ENCODE measurements at places on chromosomes 5 and 9.

- no peak for DNase-seq
Measured at GRCh38 chr5:78509145-78509865, 139.3 kb downstream of the LHFPL2 start.

DNA sequence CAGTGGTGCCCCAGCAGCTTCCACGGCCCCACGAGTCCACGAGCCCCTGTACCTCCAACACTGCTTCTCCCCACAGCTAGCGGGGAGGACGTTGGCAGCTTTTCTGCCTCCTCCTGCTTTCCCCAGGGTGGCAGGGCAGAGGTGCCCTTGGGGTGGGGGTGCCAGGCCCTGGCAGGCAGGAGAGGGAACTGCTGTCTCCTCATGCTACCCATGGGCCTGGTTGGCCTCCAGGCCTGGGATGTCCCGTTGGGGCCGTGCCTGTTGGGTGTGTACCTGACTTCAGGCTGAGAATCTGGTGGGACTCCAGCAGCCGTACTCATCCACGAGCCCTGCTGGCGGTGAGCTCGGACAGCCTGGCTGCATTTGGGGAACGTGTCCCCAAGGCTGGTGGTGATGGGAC lies 27.3 kb downstream of the RXRA start:
- DNase-seq = no peak

DNA sequence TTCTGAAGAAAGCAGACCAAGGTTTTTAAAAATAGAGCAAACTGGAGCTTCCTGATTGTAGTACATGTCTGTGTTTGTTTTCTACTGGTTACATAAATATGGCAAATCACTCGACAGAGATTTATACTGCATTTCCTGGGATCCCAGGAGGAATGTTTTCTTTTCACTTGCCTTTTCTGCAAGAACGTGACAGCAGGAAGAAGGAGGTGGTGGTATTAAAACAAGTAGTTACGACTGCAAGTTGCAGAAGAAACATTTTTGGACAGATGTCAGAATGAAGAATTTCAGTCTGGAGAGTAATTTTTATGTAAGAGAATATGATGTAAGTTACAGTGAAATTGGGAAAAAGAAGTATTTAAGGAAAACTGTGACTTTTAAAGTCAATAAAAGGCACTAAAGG lies 253.7 kb upstream of the NFIL3 start:
- no peak for DNase-seq

- DNase-seq = peak; percentile 17
Measured at GRCh38 chr9:110969971-110970386, 68.3 kb downstream of the LPAR1 start.

GRCh38 chr9:37929441-37929895 lies 25.5 kb upstream of the SLC25A51 start:
- no peak for DNase-seq

DNA sequence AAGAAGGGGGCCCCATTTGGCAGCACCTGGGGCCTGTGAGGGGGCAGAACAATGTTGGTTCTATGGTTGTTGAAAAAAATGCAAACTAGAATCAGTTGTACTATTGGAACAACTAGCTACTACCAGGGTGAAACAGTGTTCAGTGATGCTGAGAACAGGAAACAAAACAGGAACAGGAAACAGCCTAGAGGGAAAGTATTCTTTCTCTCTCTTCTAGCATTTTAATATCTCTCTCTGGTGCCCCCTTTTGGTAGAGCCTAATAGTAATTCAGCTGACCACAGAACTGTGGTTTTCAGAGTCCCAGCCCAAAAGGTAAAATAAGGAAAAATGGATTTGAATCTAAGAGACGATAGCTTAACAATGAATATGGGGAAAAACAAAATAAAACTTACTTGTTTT lies 138.0 kb upstream of the KCNN2 start:
- no peak for DNase-seq

DNA sequence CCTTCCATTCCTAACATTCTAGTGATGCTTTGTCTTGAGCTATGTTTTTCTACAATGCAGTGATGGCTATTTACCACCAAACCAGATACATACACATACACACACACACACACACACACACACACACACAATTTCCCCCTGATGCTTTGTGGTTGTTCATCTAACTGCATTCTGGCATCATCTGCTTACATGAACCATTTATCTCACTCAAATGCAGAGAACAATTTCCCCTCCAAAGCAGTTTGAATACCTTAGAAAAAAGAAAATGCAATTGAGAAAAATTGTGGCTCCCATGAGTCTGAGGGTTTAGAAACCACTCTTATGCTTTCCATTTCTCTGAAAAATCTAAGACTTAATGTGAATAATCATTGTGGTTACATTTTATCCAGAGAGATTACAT lies 1024.8 kb downstream of the TLE4 start:
- DNase-seq = no peak

GRCh38 chr5:39001683-39002082 lies 72.5 kb downstream of the RICTOR start:
- DNase-seq = no peak

DNA sequence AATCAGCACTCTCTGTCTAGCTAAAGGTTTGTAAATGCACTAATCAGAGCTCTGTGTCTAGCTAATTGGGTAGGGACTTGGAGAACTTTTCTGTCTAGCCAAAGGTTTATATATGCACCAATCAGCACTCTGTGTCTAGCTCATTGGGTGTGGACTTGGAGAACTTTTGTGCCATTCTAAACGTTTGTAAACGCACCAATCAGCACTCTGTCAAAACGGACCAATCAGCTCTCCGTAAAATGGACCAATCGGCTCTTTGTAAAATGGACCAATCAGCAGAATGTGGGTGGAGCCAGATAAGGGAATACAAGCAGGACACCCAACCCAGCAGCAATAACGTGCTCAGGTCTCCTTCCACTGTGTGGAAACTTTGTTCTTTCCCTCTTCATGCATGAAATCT lies 298.6 kb upstream of the PTPRD start:
- no peak for DNase-seq

DNA sequence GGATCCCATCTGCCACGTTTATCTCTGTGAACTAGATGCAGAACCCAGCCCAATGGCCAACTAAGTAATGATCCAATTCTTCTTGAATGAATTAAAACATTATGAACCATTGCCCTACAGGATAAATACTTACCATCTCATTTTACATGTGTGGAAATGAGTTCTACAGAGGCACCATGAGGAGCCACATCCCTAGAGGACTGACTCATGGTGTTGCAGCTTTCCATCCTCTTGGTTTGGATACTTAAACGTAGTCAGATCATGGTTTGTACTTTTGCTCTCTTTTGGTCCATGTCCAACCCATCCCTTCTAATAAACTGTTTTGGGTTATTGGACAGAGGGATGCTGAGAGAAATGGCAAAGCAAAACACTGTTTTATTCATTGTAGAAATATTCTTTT lies 484.8 kb downstream of the EBF1 start:
- DNase-seq = no peak

GRCh38 chr5:32020946-32021345 lies 153.2 kb downstream of the GOLPH3 start:
- DNase-seq = no peak

DNA sequence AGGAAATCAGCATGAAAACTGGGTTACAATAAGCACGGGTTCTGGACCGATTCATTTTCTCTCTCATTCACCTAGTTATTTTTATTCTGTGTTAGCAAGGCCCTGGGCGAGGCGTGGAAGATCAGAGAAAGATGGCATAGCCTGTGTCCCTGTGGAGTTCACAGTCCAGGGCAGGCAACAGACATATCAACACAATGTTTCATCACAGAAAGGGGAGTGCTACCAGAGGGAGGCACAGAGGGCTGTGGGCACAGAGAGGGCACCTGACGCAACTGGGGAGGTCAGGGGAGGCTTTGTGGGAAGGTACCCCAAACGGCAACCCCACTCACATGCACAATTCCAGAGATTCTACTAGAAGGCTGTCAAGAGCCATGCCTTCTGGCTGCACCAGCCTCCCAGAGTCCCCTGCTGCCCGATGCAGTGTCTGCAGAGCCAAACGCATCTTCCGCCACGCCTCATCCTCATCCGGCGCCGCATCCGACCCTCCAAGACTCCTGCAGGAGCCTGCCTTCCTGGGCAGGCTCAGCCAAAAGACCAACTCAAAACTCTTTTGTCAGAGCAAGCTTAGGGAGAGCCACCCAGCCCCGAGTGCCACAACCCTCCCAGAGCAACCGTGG lies 1.4 kb downstream of the FAM193B start:
- DNase-seq = peak; percentile 0

- peak; percentile 35 for DNase-seq
Measured at GRCh38 chr5:127040796-127041520, 10.6 kb upstream of the MARCHF3 start.

DNA sequence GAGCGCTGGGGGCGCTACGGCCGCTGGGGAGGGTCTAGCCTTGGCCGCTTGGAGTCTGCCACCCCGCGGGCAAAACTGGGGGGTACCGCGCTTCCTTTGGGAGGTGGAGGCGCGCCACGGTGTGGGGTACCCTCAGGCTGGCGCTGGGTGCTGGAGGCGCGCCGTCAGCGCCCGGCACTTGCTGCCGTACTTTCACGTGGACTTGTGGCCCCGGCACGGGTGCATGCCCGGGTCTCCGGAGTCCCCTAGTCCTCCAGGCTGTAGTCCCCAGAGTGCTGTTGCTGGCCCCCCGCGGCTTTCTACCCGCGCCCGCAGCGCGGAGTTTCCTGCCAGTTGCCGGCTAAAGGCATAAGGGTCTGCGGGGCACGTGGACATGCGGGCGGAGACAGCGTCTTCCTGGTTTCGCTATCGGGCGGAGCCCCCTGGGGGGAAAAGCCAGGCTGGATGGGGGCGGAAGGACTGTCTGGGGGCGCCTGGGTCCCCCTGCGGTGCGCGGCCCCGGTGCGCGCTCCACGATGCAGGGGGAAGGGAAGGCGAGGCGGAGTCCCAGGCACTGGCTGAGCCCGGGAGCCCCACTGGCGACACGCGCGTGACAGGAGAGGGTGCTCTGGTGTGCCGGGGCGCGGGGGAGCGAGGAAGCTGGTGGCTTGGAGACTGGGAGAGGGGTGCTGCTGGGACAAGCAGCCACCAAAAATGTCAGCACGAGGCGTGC lies 666 bp downstream of the PPARGC1B start:
- DNase-seq = peak; percentile 32

DNA sequence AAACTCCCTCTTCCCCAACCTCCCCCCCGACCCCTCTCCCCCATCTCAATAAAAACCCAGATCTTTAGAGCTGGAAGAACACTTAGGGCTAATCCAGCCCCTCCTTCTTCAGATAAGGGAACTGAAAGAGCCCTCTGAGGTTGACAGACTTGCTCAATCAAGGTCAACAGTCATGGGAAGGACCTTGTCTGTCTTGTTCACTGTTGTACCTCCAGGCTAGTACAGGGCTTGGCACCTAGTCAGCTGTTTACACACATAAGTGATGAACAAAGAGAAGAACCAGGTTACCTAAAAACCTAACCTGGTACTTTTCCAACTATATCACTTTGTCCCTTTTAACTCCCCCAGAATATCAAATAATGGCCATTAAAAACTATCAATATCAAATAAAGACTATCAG lies 2.4 kb downstream of the TTC39B start:
- DNase-seq = no peak

DNA sequence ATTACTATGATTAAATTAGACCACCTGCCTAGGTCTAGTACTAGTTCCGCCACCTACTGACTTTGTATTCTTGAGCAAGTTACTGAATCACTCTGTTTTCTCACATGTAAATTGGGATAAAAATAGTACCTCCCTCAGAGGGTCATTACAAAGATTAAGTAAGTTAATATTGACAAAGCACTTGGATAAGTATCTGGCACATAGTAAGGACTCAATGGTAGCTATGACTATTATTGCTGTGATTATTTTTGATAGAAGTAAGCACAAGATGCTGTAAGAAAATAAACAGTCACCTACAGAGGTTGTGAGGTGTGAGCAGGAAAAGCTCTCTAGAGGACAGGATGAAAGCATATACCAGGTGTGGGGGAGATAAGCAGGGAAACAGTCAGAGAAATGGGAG lies 173.1 kb upstream of the PAPPA start:
- DNase-seq = no peak

DNA sequence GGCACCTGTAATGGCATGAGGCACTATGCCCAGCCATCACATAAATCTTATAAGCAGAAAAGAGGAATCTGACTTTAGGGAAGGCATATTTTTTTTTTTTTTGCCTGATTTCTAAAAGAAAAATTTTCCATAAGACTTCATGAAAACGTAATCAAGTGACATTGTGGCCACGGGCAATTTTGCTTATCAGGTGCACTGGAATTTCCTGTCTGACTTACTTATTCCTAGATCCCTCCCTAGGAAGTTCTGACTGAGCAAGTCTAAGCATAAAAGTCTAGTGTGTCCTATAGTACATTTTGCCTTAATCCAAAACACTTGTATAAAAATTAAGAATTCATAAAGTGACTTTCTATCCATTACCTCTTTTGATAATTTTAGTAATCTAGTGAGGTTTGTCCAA lies 12.5 kb downstream of the C5orf46 start:
- DNase-seq = no peak

DNA sequence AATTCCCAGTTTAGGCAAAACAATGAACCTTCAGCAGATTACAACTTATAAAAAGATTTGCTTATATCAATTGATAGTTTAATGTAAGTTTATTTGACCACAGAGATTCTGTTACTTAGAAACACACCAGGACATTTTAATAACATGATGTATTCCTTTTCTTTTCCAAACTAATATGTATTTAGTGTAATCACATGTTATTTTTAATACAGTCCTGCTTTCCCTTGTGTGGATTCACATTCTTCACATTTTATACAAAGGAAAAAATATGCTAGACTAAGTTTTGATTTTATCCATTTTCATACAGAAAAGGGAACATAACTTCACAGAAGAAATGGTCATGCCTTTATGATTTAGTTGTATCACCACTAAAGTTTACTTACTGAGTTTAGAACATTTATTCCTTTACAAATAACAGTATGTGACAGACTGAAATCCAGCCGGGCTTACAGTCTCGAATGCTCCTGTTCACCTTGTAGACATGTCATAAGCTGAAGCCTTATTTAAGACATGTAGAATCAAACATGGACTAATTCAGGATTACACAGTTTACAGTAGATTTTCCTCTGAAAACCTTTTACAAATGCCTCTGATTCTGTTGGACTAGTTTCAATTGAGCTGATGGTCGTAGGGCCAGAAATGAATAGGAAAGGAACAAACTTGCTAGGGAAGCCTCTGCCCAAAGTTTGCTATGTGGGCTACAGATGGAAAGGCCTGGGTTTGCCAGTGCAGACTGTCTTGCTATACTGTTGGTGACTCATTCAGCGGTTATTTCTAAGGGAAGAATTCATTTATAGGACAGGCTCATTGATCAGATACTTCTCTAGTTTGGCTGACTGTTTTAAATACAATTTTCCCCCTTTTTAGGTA lies 6.6 kb upstream of the ASPN start:
- no peak for DNase-seq

GRCh38 chr5:120818128-120818527 lies 354.0 kb downstream of the PRR16 start:
- no peak for DNase-seq

Measured in kidney glomerular epithelial cell (primary cell).